ENCODE measurements at places on chromosomes 12 and 14.

GRCh38 chr12:100567945-100568344 is 5.5 kb upstream of the GAS2L3 start:
- DNase-seq = no peak

- DNase-seq = no peak
These were observed 677 bp downstream of the NOS1 start for GRCh38 chr12:117360551-117361346.

DNA sequence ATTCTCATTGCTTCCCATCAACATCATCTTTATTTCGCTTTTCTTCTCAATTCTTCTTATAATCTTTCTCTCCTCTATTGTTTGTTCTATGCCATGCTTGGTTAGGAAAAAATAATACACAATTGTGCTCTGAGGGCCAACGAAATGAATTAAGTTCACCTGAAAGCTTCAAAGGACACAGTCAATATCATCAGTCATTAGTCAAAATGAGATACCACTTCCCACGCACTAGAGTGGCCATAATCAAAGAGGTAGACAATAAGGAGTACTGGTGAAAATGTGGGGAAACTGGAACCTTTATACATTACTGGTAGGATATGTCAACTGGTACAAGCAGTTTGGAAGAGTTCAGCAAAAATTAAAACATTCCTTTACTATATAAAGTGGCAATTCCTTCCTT is 91.5 kb downstream of the TMTC1 start:
- no peak for DNase-seq

GRCh38 chr12:10632226-10632625 is 18.8 kb upstream of the MAGOHB start:
- peak; percentile 66 for DNase-seq

- DNase-seq = no peak
These were observed 4.5 kb upstream of the KMT5A start for GRCh38 chr12:123379391-123379790.

GRCh38 chr14:56357428-56357827 is 222.2 kb upstream of the TMEM260 start:
- no peak for DNase-seq

DNA sequence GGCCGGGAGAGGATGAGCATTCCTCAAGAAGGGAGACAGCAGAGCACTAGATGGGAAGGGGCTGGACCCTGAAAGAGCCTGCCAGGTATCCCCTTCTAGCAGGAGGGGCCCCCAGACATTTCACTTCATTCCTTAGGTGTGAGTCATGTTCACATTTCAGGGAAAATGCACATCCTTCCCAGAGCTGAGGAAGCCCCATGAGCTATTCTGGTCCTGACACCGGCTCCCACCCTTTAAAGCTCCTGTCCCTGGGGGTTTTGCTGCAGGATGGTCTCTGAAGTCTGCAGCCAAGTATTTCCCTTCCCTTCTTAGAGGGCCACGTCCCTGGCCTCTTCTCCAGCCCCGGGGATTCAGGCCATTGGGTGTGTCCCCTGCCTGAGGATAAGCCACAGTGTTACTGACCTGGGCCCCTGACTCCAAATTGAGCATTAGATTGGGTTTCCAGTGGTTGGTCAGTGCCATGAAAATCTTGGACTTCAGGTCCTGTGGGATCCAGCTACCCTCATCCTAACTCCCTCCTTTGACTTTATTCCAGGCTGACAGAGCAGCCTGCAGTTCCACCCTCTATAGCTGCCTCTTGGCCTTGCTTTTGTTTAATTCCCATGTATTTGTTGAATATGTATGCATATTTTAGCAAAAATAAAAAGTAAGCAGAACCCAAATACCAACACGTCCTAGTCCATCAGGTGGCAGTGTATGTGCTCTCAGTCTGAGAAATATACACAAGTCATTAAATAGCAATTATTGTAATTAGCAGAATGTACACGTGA is 267.1 kb downstream of the CACNA1C start:
- DNase-seq = peak; percentile 14

DNA sequence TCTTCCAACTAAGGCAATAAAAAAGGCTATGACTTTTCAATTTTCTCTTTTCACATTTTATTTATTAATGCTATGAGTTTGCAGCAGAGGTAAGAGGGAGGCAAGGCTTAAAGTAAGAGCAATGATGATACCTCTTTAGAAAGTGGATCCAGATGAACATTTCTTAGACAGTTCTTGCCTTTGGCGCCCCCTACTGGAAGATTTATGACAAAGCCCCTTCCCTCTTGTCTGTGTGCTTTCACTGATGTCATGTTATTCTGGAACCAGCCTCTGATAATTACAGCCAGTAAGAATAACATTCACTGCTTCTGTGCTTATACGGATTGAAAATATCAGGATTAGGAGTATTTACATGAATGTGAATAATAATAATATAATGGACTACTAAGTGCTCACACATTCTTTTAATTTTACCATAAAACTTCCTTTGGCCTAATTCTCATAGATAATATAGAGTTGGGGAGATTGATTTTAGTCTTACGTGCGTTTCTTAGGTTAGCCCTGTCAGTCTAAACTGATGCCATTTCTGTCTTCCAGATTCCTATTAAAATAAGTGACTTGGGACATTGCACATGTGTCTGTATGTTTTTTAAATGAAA is 1929.9 kb upstream of the SEL1L start:
- peak; percentile 27 for DNase-seq

GRCh38 chr12:12812174-12812573 is 972 bp upstream of the DDX47 start:
- no peak for DNase-seq

GRCh38 chr12:123055281-123055766 is 74.8 kb downstream of the ARL6IP4 start:
- DNase-seq = no peak

DNA sequence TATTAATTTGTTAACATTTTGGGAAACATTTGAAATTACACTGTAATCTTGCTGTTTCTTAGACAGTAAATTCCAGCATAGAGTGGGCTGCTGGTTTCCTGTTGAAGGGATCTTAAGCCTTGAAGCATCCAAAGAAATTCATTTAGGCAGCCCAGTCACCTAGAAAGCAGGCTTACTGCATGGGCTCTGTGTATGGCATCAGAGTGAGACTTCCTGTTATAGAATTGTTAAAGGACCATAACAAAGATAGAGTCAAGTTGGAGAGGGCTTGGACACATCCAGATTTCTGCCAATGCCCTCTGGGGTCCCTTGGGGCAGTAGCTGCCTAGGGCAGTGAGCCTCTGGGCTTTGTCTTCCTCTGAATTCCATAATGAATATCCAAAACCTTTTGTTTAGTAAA is 149.2 kb downstream of the DYRK2 start:
- DNase-seq = no peak

- no peak for DNase-seq
These were observed 446.9 kb downstream of the ATP23 start for GRCh38 chr12:58388261-58388660.

DNA sequence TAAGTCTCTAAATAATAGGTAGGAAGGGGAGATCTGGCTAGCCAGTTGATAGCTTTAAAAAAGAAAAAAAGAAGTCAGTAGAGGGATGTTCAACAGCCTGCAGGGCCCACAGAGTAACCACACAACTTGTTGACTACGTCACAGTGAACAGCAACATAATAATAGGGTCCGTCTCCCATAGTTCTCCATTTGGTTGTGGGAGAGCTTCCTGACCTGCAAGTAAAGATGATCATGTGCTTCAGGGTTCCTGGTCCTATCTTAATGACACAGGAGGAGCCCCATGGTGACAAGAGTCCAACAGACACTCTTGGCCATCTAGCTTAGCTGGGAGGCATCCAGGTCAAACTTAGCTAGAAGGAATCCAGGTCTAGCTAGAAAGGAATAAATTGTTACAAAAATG is 36.2 kb downstream of the FGD6 start:
- no peak for DNase-seq

GRCh38 chr12:88723219-88723618 is 142.9 kb upstream of the KITLG start:
- peak; percentile 88 for DNase-seq

DNA sequence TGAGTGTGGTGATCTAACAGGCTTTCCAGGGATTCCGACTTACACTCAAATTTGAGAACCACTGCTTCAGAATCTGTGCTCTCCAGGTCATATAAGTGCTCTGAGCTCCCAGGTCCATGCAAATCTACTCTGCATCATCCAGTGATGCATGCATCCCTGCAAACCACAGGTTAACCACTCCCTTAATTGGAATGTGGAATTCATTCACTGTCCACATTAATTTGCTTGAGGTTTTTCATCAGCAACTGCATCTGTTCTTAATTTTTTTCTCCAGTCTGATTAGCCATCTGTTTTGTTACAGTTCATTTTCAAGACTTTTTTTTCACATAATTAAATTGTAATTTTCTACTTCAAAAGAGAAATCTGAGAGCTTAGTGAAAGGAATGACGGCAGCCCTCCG is 43.4 kb upstream of the RIN3 start:
- DNase-seq = peak; percentile 85

DNA sequence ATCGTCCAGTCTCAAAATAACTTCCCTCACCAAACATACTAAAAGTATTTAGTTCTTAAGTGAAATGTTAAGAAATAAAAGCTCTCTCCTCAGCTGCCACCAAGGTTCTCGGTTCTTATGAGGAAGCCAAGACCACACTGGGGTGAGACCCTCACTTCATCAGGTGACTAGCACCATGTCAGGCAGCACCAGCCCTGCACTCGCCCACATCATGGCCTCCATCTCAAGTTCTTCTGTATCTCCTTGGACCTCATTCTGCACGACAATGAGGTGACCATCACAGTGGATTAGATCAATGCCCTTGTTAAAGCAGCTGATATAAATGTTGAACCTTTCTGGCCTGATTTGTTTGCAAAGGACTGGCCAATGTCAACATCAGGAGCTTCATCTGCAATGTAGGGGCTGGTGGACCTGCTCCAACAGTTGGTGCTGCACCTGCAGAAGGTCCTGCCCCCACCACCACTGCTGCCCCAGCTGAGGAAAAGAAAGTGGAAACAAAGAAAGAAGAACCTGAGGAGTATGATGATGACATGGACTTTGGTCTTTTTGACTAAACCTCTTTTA is 12.4 kb downstream of the SEC23A start:
- no peak for DNase-seq

GRCh38 chr14:69226736-69227135 is 33.2 kb upstream of the GALNT16 start:
- DNase-seq = no peak

DNA sequence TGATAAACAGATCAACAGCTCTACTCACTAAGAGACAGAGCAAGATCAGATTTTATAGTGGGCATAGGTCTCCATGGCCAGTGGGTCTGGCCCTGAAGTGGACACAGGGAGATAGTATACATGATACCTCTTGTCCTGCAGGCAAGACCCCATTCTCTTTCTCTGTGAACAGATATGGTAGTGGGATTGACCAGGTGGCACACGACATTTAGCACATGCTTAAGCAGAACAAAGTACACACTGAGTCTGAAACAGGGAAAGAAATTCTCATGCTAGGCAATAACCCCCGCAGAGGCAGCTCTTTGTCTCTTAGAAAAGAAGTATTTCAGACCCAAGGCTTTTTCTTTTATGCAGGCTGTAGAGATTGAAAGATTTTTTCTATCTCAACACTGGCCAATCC is 1331.2 kb downstream of the FSCB start:
- no peak for DNase-seq

DNA sequence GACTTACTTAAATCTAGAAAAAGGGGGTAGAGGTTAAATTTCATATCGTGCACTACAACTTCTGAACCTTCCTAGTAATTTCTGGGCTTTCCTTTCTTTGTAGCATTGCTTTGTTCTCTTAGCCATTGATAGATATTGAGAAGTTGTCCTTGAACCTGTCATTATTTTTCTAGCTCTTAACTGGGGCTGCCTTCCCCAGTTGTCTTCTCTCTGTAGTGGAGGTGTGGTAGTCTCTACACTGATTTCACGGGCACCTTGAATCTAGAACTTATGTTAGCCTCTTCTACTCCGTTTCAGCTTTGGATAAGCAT is 504.0 kb downstream of the PCNX1 start:
- DNase-seq = no peak

- DNase-seq = no peak
These were observed 10.1 kb upstream of the TBPL2 start for GRCh38 chr14:55450539-55450938.

- DNase-seq = no peak
These were observed 353.6 kb downstream of the LRFN5 start for GRCh38 chr14:41960281-41960680.

GRCh38 chr12:47377414-47378221 is 297.9 kb upstream of the AMIGO2 start:
- DNase-seq = peak; percentile 98

GRCh38 chr12:93634416-93634815 is 42.8 kb upstream of the CRADD start:
- peak; percentile 79 for DNase-seq

DNA sequence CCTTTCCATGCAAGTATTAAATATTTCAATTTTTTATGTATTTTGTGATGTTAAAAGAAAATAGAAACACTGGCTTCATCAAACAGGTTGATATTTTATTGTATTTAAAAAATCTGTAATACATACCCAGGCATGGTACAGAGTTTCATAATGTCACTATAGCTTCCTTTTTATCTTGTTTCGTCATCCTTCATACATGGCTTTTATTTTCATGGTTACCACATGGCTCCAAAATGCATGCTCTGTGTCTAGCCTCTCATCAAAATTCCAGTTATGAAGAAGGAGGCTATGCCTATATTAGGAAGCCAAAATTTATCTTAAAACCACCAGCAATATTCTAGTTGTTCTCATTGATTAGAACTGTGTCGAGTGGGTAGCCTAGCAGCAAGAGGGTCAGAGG is 464.8 kb downstream of the BTG1 start:
- DNase-seq = no peak

DNA sequence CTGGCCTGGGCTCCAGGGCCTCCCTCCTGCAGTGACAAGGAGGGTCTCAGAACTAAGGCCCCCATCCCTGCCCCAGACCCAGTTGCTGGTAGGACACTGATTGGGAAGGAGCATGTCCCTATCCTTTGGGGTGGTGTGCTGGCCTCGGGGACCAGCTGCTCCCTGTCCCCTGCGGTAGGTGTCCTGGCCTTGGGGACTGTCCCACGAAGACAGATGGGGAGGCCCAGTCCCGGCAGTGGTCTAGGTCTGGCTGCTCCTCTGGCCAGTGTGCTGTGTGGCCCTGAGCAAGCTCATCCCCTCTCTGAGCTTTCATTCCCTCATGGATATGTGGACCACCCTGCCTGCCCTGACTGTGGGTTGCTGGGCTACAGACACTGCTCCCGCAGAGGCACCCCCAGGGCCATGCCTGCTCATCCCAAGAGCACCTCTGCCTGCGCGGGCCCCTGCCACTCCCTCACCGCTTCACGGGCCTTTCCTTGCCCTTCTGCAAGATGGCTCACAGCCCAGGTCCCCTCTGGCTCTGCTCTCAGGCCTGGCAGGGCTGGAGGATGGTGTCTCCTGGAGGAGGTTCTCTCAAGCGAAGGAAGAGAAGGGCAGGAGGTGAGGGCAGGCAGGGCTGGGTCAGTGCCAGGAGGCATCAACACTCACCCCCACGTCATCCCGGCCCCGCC is 12.5 kb downstream of the AHNAK2 start:
- no peak for DNase-seq

- DNase-seq = no peak
These were observed 77.6 kb downstream of the LGMN start for GRCh38 chr14:92670643-92671366.

DNA sequence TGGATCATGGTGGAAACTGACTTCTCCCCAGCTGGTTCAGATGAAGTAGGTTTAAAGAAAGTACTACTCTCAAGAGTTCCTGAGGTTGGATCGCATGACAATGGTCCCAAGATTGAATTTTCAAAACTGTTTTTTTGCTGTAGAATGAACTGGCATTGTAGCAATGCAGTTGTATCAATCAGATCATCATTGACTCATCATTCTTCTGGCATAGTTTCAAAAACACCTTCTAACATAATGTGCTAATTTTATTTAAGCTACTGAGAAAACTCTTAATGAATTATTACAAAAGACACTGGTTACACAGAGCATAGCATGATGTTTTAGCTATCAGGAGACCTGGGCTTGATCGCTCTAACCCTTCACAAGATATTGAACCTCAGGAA is 384.5 kb upstream of the DCN start:
- no peak for DNase-seq

Data from fibroblast of gingiva (primary cell).